Stimulated activated naive CD4-positive, alpha-beta T cell treated with Interleukin-2 at 50 U/mL for 16 hours (primary cell): ENCODE measurements at places on chromosomes 4 and X.

- DNase-seq, result no peak
These were observed 63.2 kb downstream of the UBE2K start for GRCh38 chr4:39761005-39761667.

GRCh38 chr4:36399762-36400353 is 118.4 kb downstream of the DTHD1 start:
- DNase-seq, result peak; percentile 7

- no peak for DNase-seq
These were observed 2.0 kb upstream of the GPR34 start for GRCh38 chrX:41686788-41687187.

- peak; percentile 24 for DNase-seq
These were observed 564 bp downstream of the PGK1 start for GRCh38 chrX:78104447-78105176.
